ENCODE measurements at places on chromosomes 16 and 17. TPM values are rescaled to one million over a fixed set of nuclear protein-coding genes. Genes with fewer than 3 reads are reported as not detected.
A peak's percentile ranks its signal among the peaks of the same experiment; 100 is the strongest.

ASIC2 gene
- 0.11 TPM for total RNA-seq

DNA sequence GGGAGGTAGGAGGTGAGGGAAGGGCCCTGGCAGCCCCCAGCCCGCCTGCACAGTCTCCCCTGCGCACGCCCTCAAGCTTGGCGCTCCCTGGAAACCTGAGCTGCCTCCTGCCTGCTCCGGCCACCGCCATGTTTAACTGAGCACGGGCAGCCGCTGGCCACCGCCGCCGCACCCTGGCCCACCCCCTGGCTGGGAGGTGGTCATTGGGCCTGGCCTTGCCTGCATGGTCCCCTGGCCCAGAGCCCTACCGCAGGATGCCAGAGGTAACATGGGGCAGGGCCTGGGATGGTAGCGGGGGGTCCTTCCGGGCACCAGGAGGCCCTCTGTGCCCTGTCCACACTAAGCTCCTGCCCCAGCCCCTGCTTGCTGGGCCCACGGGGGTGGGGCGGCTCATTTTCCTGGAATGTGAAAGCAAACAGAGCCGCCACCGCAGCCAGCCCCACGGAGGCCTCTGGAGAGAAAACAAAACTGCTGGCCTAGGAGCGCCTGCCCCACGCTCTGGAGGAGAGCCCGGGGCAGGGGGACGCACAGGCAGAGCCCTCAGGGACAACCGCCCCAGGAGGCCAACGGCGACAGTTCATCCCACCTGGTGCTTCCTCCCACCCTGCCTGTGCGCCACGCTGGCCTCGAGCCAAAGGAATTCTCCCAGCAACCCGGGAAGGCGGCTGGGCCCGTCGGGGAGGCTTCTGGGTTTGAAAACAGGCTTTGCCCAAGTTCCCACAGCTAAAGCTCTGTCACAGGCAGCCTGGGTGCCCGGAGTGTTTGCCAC, 8.9 kb downstream of the NHERF2 start:
- DNase-seq: peak; percentile 80

LLGL2 gene
- 122 TPM for total RNA-seq

DNA sequence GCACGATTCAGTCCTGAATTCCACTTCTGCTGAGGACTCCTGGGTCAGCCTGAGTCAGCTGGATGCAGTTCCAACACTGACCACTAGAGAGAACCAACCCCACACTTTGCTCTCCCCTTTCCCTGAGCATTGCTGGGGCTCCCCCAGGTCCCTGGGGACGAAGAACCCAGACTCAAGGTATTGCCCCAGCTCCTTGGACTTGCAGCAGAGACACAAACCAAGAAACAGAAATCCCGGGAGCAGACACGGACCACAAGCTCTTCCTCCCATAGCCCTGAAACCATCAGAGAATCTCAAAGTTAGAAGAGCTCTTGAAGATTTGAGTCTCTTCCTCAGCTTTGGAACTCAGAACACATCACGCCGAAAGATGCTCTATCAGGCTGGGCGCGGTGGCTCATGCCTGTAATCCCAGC, 678 bp upstream of the GH1 start:
- DNase-seq: peak; percentile 76

DNA sequence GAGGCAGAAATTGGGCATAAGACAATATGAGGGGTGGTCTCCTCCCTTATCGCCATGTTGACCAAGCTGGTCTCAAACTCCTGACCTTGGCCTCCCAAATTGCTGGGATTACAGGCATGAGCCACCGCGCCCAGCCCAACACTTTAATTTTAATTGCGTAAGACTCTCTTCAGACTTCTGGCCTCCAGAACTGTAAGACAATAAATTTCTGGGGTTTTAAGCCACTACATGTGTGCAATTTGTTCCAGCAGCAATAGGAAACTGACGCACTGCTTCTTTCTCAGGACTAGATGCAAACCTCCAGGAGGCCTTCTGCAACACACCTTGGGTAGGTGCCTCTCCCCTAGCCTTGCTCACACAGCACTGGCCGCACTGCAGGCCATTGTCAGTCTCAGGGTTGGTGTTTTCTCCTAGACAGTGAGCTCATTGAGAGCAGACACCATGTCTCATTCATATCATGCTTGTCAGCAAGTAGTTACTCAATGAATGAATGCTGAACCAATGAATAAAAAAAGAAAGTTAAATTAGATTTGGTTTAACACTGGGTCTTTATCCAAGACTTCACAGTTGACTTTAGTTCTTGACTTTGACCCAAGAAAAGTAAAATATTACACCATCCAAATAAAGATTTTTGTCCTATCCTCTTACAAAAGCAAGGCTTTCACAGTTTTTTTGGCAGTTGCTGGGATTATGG, 5.5 kb upstream of the ACSF2 start:
- no peak for DNase-seq

DNA sequence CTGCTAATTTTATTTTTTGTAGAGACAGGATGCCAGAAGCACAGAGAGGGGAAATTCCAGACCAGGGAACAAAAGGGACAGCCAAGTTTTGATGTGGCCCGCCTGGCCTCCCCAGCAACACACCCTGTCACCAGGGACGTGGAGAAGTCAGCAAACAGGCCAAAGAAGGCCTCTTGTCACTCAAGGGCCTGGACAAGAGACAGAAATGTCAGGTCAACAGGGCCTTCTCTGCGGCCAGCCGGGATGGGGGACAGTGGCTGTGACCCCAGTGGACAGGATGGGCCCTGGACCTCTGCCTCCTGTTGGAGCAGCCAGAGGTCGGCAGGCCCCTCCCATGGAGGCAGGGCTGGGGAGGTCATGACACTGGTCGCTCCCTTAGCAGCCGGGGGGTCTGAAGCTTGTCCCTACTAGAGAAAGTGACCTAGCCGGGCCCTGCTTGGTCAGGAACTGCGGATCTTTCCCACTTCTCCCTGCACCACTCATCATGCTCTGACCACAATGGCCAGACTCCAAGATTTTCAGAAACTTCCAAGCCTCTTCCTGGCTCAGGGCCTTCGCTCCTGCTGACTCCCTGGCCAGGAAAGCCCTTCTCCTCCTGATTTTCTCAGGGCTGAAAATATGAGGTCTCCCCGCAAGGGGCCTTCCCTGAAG, 9.2 kb upstream of the TVP23A start:
- peak; percentile 64 for DNase-seq

GRCh38 chr17:38751144-38751807, 1.3 kb upstream of the PSMB3 start:
- DNase-seq: peak; percentile 38

GRCh38 chr17:61928101-61928436, 287 bp upstream of the INTS2 start:
- no peak for DNase-seq

DNA sequence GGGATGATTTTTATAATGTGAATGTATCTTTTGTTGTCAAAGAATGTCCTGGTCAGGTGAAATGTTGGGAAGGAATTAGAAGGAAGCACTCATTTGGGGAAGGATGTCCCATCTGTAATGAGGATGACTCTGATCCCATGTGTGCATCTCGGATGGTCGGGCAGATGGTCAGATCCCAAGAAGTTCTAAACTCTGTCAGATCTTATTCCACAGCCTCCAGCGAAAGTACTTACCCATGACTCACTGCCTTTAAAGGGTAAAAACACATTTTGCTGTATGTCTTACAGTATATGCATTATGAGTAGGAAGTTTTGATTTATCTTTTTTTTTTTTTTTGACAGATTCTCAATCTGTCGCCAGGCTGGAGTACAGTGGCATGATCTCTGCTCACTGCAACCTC, 548 bp upstream of the KRTAP4-11 start:
- DNase-seq: peak; percentile 60

- DNase-seq: no peak
Observed at GRCh38 chr16:80862160-80862705, 57.8 kb upstream of the CDYL2 start.

GRCh38 chr16:5066511-5066910, 755 bp upstream of the C16orf89 start:
- no peak for DNase-seq

DNA sequence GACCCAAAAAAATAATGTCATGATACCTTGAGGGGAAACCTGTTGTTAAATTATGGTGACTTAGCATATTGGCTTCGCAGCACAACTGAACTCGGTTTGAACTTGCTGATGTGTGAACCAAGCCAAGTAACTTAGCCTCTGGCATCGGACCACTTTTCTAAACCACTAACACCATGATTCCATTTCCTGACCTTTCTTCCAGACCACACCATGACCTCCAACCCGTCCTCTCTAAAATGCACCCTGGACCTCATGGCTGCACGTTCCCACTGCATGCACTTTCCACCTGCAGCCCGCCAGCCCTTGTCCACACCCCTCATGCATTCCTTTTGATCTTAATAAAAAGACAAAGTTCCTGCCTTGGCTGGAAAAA, 29.3 kb downstream of the DYNLRB2 start:
- peak; percentile 74 for DNase-seq

DNA sequence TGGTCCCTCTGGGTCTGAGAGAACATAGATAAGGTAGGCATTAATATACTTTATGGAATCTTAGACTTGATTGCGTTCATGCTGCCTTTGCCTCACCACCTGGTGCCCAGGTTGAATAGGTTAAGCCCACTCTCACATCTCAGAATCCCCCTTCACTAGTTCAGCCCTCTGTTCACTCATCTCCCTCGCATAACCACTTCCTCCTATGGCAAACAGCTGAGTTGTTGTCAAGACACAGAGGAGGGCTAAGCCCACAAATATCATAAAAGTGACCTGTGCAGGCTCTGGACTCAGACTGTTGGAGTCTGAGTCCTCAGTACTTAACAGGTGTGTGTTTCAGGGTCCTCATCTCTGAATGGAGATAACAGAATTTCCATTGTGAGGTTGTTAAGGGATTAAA, 55.7 kb downstream of the GOSR1 start:
- no peak for DNase-seq

DNA sequence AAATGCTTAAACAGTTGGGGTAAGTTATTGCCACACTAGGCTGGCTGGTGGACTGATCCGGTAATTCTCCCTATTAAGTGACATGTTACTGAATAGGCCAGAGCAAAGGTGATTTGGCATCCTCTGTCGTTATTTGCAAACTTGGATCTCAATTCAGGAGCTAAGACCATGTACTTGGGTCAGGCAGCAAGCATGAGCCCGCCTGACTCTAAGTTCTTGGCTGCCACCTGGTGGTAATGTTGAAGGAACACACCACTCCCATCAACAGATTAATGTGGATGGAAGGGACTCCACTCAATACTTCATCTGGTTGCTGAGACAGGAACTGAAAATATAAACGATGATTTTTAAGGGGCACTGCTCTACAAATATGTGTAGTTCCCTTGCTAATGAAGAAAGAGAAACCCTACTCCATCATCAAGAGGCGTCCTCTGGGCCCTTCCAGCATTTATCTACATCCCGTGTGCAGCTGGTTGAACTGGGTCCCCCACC, 70.8 kb downstream of the EMP2 start:
- peak; percentile 78 for DNase-seq

ABCA8 gene
- total RNA-seq: 0.22 TPM

DNA sequence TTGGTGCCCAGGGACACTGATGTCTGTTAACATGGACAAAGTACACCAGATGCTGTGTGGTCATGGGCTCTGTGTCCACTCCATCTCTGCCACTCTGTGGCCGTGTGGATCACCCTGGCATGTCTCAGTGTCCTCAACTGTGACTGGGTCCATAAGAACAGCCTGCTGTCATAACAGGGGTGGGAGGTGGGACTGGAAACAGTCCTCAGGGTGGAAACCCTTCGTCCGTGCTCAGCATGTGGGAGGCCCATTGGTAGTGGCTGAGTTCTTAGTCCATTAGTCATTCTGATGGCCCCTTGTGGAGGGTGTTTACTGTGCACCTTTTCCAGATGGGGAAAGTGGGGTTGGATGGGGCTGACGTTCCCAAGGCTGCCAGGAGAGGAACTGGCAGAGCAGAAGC, 12.8 kb downstream of the FLYWCH2 start:
- DNase-seq: no peak

- no peak for DNase-seq
Observed at GRCh38 chr17:68584581-68585303, 16.4 kb downstream of the FAM20A start.

GLTPD2 gene
- 0.98 TPM for total RNA-seq

GRCh38 chr16:89290887-89291286, 73.4 kb downstream of the ZNF778 start:
- no peak for DNase-seq

DNA sequence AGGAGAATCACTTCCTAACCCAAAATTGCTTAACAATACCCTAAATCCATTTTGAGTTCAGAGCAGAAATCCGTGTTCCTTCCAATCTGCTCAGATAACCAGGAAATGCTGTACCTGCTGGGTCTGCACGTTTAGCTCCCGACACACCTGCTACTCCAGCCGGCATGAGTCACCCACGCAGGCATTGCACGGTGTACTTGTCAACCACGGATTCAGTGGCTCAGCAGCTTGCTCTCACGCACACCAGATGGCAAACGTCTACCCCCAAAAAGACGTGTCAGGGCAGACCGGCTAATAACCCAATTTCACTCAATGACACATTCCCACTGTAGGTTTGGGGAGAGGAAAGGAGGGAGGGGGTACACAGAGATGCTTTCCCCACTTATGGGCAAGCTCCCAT, 468.1 kb downstream of the SOX9 start:
- DNase-seq: peak; percentile 98

RMI2 gene
- total RNA-seq: 10.9 TPM

GRCh38 chr17:63445571-63445953, 544 bp downstream of the CYB561 start:
- DNase-seq: peak; percentile 66

DNA sequence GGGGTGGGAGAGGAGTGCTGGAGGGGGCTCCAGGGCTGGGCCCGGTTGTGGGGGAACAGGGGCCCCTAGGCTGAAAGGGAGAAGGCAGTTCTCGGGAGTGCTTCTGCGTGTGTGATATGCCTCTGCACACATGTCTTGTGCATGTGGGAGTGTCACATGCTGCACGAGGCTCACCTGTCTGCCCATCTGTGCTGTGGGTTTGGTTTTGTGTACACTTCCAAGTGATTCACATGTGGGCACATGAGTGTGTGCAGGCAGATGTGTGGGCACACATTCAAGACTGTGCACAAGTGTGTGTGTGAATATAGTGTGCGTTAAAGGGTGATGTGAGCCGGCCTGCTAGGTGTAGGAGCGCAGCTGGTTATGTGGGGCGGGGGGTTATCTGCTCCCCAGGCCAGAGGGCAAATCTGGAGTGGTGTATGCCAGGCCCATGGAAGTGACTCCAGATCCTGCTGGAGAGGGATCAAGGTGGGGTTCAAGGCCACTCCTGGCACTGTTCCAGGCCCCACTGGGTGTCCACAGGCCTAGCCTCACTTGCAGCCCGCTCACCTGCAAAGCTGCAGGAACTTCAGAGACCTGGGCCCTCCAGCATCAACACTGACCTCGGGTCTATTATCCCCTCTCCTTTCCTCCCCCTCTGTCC, 3.8 kb upstream of the BAHCC1 start:
- peak; percentile 37 for DNase-seq

TMIGD1 gene
- not detected for total RNA-seq

DNA sequence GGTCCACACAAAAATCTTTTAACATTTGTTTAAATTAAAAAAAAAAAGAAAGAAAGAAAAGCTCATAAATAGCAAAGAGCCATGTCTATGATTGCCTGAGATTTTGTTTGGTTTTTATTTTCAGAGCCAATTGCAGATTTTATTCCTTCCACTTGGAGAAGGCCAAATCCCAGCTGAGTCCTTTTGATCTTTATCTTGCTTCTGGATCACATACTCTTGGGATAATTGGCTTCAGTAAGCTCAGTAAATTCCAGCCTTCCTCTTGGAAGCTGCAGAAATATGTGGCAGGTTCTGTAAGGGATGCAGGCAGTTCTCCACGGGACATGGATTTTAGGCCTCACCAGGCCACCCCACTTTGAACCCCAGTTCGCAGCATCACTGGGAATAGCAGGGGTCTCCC, 63.3 kb upstream of the TMC5 start:
- no peak for DNase-seq

CCL8 gene
- total RNA-seq: not detected

NPB gene
- total RNA-seq: 0.07 TPM

GRCh38 chr17:31299624-31300023, 2.6 kb upstream of the OMG start:
- no peak for DNase-seq

MMP2 gene
- not detected for total RNA-seq
